ENCODE measurements at places on chromosomes 1 and 21.

DNA sequence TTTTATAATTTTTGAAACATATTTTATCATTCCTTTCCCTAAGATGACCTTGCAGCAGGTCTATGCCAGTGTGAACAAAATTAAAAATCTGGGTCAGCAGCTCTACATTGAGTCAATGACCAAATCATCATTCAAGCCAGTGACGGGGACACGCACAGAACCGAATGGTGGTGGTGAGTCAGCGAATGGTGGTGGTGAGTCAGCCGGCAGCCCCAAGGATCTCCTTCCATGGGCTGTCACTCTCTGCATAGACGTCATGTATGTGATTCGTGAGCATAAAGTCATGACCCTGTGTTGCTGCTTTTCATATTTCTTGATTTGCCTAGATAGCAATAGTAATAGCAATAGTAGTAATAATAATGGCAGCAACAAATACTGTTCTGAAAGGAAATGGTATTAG is 26.3 kb downstream of the PER3 start:
- no peak for DNase-seq

DNA sequence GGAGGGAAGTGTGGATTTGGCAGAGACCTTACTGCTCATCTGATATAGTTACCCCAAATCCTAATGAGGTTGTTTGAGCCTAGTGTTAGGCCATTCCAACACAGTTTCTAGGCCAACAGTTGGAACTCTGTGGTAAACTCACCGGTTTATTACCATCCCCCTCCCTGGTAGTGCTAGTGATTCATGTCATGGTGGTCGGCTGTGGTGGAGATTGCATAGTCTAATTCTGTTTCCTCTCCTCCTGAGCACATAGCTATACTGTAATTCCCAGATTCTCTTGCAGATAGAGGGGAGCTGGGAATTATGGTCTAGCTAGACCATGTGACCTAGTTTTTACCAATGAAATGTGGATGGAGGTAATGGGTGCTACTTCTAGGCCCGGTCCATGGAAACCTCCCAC is 123.7 kb upstream of the KIF26B start:
- DNase-seq: no peak

DNA sequence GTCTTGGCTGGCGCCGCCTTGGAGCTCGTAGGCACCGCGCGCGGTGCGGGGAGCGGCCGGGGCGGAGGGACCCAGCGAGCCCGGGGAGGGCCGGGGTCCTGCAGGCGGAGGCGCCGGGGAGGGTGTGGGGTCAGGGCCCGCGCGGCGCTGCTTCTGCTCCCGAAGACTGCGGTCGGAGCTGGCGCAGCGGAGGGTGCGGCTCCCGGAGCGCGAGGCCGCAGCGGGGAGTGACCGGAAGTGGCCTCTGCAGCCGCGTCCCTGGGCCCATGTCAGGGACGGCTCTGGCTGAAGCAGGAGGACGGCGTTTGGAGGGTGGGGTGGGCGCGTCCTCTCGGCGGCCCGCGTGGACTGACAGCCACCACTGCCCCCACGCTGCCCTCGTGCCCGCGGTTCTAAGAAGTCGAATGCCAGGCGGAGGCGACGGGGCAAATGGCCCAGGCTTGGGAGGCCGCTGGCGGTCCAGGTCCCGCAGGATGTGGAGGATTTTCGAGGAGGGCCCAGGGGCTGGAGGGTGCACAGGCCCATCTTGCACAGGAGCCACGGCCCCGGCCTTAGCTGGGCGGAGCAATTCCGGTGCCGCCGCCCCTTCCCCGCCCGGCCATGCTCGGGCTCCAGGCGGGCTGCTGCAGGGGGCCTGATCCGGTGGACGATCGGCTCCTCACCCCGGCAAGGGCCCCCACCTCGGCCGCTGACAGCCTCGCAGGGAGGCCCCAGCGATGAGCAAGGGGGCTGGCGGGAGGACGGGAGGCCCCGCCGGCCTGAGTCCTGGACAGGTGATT is 7.7 kb upstream of the ZNF669 start:
- DNase-seq: no peak

- DNase-seq: peak; percentile 37
Measured at GRCh38 chr1:25099343-25099951, 132.9 kb downstream of the SYF2 start.

GRCh38 chr21:15437883-15438282 is 291.9 kb upstream of the USP25 start:
- DNase-seq: no peak

GRCh38 chr1:36125129-36125991 is at the start of gene COL8A2:
COL8A2 (minus strand) TSS chr1:36125222; CDS start chr1:36100242, 24,980 bp downstream.
- no peak for DNase-seq

- no peak for DNase-seq
Measured at GRCh38 chr1:66563941-66564630, 30.1 kb downstream of the SGIP1 start.

DNA sequence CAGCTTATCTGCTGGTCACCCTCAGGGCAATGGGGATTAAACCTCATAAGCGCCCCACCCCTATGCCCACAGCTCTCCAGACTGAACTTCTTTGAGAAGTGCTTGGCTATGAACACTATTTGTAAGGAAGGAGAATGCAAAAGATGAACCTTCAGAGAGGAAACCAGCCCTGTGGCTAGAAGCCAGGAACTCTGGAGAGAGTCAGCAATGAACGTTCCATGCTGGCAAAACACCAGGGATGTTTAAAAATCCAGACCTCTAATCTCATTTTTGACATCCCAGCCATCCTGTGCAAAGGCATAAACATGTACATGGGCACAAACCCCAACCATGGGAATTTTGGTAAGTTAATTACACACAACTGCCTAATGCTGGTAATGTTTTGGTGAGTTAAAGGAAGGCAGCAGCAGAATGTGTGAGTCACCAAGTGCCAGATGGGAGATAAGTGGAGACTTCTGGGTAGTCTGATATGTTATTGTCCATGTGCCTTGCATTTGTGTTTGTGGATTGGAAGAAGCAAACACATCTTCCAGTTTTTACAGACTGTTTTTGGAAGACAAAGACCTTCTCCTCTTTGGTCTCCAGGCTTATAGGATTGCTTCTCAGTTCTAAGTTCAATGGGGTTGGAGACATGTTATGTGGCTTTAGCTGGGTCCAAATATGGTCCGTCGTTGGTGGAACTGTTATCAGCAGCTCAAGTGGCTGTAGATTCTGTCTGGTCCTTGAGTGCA is 174.1 kb upstream of the ETV3 start:
- DNase-seq: no peak

GRCh38 chr1:180376800-180377199 is 125.6 kb downstream of the ACBD6 start:
- no peak for DNase-seq

- no peak for DNase-seq
Measured at GRCh38 chr1:183582021-183582713, 8.1 kb downstream of the NCF2 start.

Measured in CD4-positive, alpha-beta T cell treated with Interleukin-12 subunit alpha and Interleukin-12 subunit beta, for 1 hour (primary cell).